ENCODE measurements at places on chromosomes 2 and 18.

DNA sequence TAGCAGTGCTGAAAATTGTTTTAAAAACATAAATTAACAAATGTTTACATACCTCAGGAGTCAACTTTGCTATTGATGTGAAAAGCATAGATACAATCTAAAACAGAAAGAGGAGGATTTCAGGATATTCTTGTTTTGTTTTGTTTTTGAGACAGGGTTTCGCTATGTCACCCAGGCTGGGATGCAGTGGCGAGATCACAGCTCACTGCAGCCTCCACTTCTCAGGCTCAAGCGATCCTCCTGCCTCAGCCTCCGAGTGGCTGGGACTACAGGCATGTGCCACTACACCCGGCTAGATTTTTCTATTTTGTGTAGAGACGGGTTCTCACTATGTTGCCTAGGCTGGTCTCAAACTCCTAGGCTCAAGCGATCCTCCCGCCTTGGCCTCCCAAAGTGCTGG lies 60.6 kb downstream of the C2orf74 start:
- no peak for DNase-seq

DNA sequence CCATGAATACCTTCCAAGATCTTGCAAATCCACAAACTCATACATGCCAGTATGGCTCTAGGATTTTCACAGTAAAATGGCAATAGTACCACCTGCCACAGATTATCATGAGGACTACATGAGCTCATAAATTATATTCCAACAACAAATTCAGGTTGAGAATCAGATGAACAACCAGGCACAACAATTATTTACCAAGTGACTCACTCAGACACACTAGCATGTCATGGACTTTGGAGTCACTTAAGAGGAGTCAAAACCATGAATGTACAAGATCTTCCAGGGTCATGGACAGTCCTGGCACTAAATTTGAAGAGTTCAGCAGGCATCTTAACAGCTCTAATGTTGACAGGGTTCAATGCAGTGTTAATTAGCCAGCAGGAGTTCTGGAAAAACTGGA lies 34.4 kb upstream of the BZW1 start:
- no peak for DNase-seq

GRCh38 chr2:39704540-39704939 lies 38.8 kb downstream of the TMEM178A start:
- no peak for DNase-seq

DNA sequence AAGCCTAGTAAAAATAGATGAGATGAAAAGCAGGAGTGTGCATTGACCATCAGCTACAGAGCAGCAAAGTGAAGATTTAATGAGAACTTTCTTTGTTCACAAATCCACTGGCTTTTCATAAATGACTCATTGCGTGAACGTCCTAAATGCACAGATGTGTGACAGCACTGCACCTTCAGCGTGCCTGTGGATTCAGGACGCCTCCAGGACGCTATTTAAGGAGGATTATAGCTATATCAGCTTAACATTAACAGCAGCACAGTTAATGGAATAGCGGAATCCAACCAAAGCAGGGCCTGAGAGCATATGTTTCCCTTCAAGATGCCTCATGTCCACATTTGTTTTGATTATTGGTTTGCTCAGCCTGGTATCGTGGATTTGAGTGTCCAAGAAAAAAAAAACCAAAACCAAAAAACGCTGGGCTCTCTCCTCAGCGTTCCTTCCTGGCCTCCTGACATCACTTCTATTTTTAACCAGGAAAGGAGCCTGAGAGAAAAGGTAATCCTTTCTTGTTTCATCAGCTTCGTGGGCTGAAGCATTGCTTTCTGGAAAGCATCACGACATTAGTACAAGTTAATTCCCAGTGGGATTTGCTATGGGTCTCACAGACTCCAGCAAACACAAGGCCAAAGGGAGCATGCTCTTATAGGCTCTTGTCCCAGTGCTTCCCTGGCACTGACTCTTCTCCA lies 447.0 kb upstream of the SMIM21 start:
- no peak for DNase-seq

DNA sequence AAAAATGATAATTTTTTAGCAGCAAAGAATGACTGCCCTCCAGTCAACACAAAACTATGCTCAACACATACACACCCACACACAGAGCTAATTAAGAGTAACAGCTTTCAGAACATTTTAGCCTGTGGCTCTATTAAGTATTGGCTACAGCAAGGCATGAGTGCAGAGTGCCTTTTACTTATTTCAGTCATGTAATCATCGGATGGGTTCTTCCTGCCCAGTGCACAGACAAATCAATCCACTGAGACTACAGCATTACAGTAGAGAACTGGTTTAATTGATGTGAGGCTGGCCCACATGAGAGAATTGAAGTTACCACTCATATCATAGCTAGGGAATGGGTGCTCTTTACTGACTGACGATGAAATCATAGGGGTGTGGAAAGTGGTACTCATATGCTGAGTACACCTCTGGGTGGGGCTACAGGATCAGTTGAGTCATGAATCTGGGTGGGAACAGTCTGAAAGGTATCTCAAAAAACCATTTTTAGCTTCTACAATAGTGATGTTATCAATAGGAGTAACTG lies 241.0 kb downstream of the FSIP2 start:
- DNase-seq, result no peak

- no peak for DNase-seq
Observed at GRCh38 chr2:119384971-119385370, 18.2 kb downstream of the DBI start.

DNA sequence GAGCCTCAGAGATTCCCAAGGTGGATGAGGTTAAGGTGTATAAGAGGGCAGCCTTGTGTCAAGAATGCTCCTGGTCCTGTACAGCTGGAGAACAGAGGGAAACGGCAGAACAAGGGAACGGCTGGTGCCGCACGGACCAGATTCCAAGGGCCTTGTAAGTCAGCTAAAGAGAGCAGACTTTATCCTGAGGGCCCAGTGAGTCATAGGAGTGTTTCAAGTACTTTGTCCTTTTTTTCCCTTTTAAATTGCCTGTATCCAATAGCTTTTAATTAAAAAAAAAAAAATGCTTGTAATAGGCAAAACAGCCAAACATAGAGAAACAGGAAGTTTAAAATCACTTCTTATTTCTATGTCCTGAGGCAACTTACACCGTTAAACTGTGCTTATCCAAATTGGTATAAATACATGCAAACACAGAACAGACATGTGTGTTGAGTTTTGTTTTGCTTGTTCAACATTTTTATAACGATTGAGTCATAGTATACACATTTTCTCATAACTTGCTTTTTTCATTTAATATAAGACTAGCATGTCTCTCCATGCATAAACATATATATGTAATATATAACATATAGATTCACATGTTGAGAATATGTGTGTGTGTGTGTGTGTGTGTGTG lies 42.1 kb upstream of the EVA1A start:
- no peak for DNase-seq

- DNase-seq, result no peak
Observed at GRCh38 chr18:10035281-10035991, 121.6 kb downstream of the VAPA start.

- DNase-seq, result no peak
Observed at GRCh38 chr18:11983592-11983991, 2.3 kb downstream of the IMPA2 start.

DNA sequence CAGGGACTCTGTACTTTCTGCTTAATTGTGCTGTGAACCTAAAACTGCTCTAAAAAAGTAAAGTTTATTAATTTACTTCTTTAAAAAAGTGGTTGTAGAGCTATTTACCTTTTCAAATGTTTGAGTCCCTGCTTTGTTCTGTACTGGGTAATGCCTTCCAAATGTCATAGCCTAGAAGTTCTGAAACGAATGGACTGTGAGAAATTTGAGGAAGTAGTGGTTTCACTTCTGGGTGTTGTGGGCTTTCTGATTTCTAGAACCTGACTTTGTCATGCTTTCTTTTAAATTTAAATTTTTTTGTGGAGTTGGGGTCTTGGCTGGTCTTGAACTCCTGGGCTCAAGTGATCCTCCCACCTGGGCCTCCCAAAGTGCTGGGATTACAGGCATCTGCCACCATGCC lies 44.6 kb downstream of the SMAD4 start:
- no peak for DNase-seq

DNA sequence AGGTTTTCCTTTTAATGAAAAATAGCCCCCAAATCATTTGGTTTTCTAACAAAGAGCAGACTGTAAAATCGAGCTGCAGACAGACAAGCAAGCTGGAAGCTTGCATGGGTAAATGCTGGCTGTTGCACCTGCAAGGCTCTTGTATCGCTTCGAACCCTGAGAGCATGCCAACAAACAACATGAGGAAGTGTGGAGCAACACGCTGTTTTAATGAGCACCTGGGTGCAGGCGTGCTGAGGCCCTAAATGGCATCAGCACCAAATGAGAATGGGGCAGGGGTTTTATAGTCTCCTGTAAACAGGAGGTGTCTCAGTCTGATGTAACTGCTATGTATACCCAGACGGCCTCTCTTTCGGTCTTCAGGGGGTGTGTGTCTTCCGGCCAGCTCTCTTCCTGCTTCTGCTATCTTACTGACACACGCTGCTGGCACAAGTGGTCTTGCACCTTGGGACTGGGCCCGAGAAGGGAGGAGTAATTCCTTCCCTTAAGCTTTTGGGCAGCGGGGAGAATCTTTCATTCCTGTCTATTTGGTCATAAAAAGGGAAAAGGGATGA lies 31.9 kb upstream of the CDH2 start:
- no peak for DNase-seq

DNA sequence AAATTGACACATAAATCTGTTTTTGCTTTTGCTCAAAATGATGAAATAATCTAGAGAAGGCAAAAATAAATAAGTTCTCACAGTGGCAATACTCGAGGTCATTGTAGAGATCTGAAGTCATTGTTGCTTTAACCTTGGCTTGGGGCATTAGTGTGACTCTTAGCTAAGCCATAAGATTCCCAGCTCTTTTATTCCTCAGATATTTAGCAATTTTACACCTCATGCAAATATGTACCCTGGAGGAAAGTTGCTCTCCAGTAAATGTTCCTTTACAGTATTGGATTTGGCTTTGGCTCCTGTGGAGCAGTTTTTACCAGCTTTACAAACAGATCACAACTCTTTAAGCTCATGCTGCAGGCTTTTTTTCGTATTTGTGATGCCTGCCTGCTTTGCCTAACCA lies 134.2 kb upstream of the NABP1 start:
- no peak for DNase-seq

DNA sequence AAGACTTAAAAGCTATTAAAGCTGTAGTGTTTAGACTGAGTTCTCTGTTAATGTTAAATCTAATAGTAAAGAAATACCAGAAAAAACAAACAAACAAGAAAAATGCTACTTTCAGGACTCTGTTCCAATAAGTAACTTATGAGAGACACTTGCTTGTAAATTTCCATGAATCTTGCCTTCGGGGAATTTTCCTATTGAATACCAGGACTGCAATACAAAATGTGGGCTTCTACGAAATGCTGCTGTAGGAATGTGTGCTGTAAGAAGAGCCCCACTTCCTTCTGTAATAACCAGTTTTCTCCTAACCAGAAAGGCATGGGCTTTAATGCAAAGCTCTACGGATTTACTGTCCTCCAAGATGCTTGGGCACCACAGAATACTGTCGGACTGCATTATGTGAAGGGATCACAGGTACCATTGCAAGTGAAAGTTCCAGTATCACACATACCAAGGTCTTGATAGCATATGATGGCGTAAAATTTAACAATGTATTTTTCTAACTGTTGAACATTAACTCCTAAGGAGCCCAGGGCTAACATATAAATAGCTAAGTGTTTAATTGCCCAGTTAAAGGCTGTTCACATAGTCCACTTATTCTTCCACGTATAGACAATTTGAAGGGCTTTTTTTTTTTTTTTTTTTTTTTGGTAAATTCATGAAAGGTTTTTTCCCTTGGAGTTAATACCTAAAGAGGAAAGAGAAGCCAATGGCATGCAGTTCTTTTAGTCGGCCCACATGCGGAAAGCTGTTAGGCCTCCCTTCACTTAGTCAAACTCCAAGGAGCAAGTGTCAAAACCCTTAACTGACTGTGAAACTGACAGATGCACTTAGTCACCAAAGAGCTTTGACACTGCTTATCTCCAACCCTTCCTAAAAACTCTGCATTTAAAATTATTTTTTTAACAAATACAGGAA lies 564.0 kb upstream of the POU3F3 start:
- DNase-seq, result no peak

DNA sequence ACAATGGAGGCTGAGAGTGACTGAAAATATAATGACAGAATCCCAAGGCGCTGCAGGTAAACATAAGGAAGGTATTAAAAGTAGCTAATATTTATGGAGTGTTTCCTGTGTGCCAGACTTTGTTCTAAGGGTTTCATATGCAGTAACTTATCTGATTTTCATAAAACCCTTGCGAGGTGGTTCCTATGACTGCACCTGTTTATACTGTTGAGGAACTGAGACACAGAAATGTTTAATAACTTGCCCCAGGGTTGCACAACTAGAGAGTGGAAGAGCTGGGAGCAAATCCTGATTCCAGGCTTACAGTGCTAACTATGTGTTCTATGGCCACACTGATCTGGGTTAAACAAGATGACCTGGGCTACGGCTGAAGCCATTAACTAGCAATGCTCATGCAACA lies 2.4 kb downstream of the SP110 start:
- no peak for DNase-seq

- no peak for DNase-seq
Observed at GRCh38 chr2:31244101-31244500, 10.1 kb downstream of the EHD3 start.

GRCh38 chr2:857081-857480 lies 93.6 kb upstream of the SNTG2 start:
- no peak for DNase-seq

- no peak for DNase-seq
Observed at GRCh38 chr2:62738981-62739936, 33.7 kb downstream of the EHBP1 start.

DNA sequence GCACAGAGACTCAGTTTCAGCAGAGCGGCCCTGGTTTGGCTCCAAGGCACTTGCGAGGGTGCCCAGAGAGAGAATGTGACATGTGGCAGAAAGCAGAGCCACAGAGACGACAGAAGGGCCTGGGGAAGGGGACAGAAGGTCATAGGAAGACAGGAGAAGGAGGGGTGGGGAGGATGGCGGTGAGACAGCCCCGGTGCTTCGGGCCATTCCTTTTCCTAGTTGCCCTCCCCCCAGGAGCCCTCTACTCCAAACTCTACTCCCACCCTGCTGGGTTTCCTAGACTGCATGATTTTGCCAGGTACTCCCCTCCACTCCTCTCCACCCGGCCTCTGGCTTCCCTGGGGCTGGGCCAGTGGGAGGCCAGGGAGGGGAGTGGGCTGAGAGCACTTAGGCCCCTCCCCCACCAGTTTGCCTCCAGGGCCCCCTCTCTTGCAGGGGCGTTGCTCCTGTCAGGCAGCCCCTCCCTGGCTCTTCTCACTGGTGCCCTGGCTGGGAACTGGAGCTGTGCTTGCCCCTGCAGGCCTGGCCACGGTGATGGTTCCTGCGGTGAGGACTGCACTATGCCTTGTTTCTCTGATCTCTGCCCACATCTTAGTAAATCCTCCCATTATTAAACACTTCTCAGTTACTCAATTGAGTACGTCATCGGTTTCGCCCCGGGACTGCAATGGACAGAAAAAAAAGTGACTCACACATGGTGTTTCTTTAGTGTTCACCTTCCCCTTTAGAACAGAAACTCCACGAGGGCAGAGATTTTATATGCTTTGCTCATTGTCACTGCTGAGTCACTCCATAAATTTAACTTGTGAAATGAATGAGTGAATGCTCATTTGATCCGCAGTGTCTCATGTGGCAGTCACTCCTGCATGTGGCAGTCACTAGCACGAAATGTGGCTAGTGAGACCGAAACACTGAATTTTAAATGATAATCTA lies 58.7 kb upstream of the SP3 start:
- DNase-seq, result peak; percentile 70

Measured in right hindlimb (tissue), 1 donor.